ENCODE measurements at places on chromosomes 4 and X. TPM values are rescaled to one million over a fixed set of nuclear protein-coding genes. Genes with fewer than 3 reads are reported as not detected.
A peak's percentile ranks its signal among the peaks of the same experiment; 100 is the strongest.

DNA sequence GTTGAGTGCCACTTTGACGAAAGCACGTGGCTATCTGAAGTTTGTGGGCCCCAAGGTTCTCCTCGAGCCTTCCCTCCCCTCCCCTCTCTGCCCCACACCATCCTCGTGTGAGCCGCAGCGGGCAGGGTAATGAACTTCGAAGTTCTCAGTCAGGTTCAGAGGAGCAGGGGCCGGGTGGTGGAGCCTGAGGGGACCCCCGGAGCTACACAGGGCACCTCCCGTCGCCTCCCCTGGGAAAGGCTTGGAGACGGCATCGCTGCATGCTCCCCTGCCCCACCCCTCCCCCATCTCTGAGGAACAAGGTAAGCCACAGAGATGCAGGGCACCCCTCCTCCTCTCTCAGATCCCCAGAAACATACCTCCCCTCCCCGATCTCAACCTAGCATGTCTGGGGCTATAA is 2.8 kb upstream of the NKX1-1 start:
- no peak for DNase-seq

GRCh38 chr4:174418640-174419212 is 103.6 kb downstream of the HPGD start:
- no peak for DNase-seq

GRCh38 chr4:128917781-128918180 is 108.3 kb downstream of the JADE1 start:
- no peak for DNase-seq

- DNase-seq, result no peak
Observed at GRCh38 chrX:39058724-39059123, 257.5 kb downstream of the MID1IP1 start.

The NCAPG gene
- total RNA-seq, result 0.24 TPM

GRCh38 chr4:80142394-80143306 is 54.7 kb upstream of the PRDM8 start:
- no peak for DNase-seq

The MAGEB2 gene
- not detected for total RNA-seq

DNA sequence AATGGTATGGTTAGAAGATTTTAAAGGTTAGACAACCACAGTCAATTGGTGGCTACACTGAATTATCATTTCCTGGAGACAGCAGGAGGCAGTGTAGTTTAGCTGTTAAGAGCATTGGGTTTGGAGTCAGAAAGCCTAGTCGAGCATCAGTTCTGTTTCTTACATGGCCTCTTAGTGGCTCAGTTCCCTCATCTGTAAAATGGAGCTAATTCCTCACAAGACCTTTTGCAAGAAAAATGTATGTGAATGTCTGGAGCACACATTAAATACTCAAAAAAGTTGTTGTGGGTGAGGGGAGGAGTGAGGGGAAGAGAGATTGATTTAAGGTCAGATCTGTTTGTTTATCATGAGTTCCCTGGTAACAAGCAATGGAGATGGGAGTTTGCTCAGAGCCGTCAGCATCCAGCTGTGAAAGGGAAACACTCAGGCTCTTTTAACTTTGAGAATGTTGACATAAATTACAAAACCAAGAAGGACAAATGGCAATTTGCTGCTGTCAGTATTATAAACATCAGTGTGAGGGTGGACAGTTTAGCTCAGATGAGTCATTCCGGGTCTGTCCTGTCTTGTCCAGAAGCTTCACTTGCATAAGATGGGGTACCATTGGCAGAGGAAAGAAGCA is 98.2 kb upstream of the PGRMC2 start:
- no peak for DNase-seq

The BMPR1B gene
- 0.10 TPM for total RNA-seq

GRCh38 chrX:112094729-112095128 is 12.2 kb upstream of the TRPC5 start:
- DNase-seq, result no peak

The MYOZ2 gene
- not detected for total RNA-seq

The OTC gene
- not detected for total RNA-seq

The GBA3 gene
- not detected for total RNA-seq

The SORBS2 gene
- not detected for total RNA-seq

DNA sequence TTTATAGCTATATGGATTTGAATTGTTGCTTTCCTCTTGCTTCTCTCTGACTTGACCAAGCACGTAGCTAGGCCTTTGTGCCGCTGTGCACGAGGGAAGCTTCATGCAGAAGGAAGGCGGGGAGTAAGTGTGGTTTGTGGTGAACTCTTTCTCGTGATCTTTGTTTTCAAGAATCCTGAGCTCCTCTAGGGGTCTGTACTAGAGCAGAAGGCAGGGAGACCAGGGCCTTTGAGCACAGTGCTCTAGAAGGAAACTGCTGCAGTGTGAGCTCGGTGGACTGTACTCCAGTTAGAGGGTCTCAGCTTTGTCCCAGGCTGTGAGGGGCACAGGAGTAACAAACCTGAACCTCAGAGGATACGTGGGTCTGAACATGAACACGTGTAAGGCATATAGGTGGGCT is 49.0 kb downstream of the AGA start:
- DNase-seq, result peak; percentile 64

GRCh38 chrX:24276015-24276414 is 37.9 kb downstream of the SUPT20HL2 start:
- no peak for DNase-seq

The CNKSR2 gene
- 25.3 TPM for total RNA-seq

The CSAG1 gene
- total RNA-seq, result not detected
